HT1080 (cell line): ENCODE measurements at places on chromosomes 4 and X. TPM values are rescaled to one million over a fixed set of nuclear protein-coding genes. Genes with fewer than 3 reads are reported as not detected.

Gene GABRB1
- total RNA-seq, result 0.53 and 0.76 TPM in 2 replicates

DNA sequence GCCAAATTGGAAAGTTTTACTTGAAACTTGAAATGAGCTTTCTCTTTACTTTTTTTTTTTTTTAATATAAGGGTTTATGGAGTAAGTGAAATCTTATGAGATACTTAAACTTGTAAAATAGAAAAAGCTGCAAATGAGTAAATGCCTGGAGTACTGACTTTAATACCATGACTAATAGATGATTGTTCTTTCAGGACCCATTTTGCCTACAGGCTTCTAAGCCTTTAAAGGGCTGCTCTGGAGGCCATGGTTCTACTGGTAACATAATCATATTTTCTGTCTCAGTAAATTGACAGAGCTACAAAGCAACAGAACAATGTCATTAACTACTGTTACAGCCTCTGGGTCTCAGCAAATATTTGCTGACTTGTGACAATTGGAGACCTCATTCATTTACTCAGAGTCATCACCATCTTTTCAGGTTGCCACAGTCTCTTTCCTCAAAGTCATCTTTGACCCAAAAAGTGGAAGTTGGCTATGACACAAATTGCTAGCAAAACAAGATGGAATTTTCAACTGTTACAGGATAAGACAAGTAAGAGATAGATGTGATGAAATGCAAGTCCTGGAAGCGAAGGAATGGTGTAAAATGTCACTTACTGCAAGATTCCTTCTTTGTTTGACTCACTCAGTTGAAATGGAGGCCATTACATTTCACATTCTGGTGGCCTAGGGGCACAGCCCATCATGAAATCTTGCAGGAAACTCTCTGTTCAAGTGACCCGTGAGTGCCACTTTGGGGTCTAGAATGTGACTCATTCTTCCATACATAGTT is 132.7 kb downstream of the BTC start:
- DNase-seq, result peak; percentile 28

Gene NSUN7
- not detected in 2 replicates for total RNA-seq

DNA sequence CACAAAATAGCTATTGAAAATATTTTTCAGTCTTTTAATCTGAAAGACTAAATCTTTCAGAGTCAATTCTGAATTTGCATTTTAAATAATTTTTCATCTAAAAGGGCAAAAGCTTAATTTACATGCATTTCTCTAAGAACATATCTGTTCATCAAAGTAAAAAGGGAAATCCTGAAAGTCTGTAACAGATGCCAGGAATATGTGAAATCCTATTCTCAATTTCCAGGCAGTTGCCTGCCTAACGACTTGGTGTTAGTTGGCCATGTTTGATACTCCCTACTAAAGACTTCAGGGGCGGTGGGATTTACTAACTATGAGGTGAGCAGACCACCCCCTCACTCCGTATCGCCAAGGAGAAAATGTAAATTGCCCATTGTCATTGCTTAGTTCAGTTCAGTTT is 136.8 kb downstream of the KIT start:
- no peak for DNase-seq

- no peak for DNase-seq
These were observed 51.2 kb downstream of the IRF2 start for GRCh38 chr4:184423003-184423686.

DNA sequence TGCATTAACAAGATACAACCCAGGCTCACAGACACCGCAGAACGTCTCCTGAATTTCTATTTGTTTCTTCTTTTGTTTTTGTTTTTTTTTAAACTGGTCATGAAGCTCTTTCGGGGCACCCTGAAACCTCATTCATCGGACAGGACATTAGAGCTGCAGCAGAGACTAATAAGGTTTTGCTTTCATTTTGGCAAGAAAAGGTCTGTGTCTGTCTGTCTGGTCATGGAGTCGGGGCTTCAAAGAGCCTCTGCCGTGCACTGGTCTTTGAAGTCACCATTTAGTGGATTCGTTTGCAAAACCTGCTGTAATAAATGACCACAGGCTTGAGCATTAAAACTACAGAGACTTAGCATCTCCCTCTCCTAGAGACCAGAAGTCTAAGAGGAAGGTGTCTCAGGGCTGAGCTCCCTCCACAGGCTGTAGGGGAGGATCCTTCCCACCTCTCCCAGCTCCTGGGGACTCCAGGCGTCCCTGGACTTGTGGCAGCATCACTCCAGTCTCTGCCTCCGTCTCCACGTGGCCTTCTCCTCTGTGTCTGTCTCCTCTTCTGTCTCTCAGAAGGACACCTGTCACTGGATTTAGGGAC is 247.5 kb downstream of the CRLF2 start:
- DNase-seq, result no peak

DNA sequence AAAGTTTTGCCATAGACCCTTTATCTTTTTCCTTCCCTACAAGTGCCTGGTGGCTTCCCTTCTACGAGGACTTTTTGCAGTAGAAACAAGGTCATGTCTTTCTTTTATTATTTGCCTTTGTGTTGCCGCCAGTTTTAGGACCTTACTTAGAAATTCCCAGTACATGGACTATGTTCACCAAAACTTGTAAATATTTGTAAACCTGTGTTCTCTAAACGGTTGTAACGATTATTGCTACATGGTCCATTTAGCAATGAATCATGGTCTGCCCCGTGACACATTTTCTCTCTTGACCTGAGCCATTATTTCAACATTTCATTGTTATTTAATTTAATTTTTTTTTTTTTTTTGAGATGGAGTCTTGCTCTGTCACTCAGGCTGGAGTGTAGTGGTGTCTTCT is 110.7 kb downstream of the MFAP3L start:
- no peak for DNase-seq
